ENCODE measurements at places on chromosomes 12 and 14.

DNA sequence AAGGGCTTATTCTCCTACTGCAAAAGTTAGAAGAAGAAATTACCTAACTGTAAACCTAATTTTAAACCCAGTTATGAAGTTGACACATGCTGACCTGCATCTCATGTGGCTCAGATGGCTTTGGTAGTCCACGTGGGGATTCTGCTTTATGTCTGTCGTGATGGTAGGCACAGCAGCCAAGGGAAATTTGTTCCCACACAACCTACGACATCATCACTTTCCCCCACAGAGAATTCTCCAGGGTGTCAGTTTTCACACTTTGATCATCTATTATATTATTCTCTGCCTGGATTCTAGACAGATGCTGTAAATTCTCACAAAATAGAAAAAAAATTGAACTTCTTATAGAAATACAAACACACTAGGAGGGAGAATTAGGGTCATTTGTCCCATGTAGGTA is 70.6 kb downstream of the PTHLH start:
- no peak for DNase-seq

DNA sequence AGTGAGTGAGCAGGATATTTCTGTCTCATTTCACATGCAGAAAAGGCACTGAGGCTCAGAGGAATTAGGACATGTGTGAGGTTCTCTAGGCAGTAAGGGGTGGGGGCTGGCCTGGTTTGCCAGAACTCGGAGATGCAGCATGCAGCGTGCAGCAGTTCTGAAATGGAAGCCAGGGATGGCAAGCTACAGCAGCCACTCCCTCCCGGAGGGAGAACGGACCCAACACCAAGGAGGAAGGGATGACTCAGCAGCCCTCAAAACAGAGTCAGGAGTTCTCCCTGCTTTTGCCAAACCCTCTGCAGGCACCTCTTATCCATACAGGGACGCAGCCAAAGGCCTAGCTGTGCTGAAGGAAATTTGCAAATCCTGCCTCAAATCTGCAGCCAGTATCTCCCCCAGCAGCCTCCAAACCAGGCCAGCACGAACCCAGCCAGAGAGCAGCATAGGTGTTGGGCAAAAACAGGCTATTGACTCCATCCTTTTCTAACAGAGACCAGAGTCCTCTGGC is 10.3 kb upstream of the SERPINA3 start:
- no peak for DNase-seq

- DNase-seq, result no peak
Observed at GRCh38 chr12:28507033-28507432, 316.8 kb downstream of the CCDC91 start.

GRCh38 chr12:109759595-109759994 is 46.0 kb downstream of the FAM222A start:
- no peak for DNase-seq

- no peak for DNase-seq
Observed at GRCh38 chr12:121781484-121781997, 11.9 kb downstream of the RHOF start.

- DNase-seq, result no peak
Observed at GRCh38 chr12:127430401-127430800, 836.6 kb upstream of the TMEM132C start.

GRCh38 chr14:68468437-68469207 is 324.2 kb downstream of the ZFP36L1 start:
- DNase-seq, result no peak

DNA sequence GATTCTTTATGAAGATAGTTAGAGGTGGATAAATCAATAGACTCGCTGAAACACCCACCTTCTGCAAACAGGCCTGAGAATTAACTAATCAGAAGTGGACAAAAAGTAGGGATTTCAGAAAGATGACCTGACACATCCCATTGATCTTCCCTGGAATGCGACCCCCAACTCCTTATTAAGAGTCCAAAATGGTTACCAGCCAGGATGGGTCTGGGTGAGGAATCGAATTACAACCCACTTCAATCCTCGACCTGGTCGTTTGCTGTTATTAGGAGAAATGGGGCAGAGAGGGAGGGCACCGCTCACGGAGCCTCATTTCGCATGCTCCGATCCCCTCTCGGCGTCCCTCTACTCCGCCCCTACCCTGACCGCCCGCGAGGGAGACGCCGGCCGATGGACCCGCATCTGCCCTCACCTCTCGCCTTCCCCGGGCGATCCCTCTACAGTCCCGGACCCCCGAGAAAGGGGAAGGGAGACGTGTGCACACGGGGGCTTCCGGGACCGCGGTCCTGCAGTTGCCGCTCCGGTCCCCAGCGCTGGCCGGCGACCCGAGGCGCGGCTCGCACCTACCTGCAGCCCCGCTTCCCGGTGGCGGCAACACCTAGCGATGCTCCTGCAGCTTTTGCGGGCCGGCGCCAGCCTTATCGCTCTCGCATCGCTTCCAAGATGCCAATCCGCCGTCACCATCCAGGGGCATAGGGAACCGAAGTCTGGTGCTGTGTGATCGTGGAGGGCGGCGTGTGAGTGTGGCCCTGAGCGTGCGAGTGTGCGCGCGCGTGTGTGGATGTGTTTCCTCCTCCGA is 69.3 kb upstream of the USP15 start:
- peak; percentile 9 for DNase-seq

- DNase-seq, result no peak
Observed at GRCh38 chr12:118334939-118335567, 37.7 kb downstream of the TAOK3 start.

DNA sequence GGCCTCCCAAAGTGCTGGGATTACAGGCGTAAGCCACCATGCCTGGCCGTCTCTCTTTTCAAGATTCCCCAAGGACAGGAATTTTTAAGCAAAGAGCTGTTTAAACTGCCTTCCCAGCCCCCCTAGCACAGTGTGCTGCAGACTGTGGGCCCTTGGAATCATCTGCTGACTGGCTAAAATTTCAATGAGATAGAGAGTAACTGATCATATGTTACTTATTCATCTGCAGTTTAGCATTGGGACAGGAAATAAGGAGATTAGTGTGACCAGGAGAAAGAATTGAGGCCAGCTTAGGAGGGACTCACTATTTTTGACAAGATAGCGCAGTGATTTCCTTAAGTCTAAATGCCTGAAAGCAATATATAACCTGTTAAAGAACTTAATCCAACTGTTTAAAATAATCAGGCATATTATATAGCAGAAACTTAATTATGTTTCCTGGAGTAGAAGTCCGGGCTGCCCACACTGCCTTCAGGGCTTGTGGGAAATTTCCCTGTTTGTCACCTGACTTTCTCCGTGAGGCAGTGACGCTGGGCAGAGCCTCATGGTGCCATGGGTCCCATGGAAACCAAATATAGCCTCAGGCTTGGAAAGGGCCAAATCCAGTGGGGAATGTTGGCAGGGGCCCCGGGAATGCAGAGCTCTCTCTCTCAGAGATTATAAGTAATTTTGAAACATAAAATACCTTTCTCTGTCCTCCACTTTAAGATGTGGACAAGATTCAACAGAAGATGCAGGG is 22.8 kb upstream of the CEBPE start:
- no peak for DNase-seq

- peak; percentile 64 for DNase-seq
Observed at GRCh38 chr12:32365473-32366064, 33.8 kb upstream of the FGD4 start.

- DNase-seq, result no peak
Observed at GRCh38 chr12:5710260-5710878, 234.7 kb downstream of the ANO2 start.

- no peak for DNase-seq
Observed at GRCh38 chr12:5969974-5970690, 25.1 kb upstream of the ANO2 start.

DNA sequence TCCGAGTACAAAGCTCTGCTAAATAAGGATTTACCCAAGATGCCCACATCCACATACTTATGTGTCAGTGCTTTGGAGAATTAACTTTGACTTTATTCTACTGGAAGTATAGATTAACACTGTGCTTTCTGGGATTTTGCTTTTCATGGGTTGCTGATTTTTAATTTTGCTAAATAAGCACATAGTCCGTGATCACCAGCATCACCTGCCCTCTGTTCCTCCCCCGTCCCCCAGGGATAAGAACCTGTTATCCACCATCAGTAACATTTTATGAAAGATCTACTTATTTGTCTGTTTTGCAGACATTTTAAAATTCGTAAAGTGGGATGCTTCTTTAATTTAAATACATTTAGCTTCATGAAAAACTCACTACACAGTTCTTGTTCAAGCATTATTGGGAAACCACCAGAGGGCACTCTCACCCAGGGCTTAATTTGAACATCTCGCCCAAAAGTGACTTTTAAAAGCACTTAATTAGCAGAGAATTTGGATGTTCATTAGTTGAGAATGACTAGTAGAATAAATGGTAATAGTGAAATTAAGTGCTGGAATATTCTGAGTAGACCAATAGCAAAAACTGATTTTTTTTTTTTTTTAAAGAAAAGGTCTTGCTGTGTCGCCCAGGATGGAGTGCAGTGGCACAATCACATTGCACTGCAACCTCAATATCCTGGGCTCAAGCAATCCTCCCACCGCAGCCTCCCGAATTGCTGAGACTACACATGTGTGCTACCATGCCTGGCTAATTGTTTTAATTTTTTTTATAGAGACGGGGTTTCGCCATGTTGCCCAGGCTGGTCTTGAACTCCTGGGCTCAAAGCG is 35.7 kb downstream of the MRPL42 start:
- no peak for DNase-seq

- DNase-seq, result no peak
Observed at GRCh38 chr14:80669426-80669825, 272.1 kb downstream of the CEP128 start.

DNA sequence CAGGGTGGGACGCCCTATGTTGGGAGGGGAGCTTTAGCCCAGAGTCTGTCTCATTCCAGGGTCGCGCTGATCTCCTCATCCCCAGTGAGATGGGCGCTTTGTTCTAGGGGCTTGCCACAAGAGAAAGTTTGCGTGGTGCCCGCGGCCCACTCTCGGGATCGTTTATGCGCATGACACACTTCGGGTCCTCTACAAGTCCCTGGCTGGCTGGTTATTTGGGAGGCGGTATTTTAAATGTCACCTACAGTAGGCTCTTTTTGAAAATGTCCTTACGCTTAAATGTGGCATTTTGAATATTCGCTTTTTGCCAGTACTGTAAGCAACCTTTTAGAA is 541 bp downstream of the GOLT1B start:
- DNase-seq, result peak; percentile 23

GRCh38 chr12:24600551-24600950 is 348.4 kb downstream of the BCAT1 start:
- DNase-seq, result no peak

DNA sequence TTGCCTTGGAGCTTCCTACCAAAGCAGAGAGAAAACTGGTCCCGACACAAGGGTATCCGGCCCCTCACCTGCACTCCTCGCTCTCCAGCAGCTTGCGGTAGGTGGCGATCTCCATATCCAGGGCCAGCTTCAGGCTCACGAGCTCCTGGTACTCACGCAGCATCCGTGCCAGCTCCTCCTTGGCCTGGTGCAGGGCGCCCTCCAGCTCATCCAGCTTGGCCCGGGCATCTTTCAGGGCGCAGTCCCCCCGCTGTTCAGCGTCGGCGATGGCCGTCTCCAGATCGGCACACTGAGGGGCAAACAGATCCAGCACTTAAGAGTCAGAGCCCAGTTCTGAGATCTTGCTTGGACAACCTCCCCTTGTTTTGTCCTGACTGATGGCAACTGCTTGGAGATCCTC is 13.7 kb downstream of the KRT72 start:
- no peak for DNase-seq

DNA sequence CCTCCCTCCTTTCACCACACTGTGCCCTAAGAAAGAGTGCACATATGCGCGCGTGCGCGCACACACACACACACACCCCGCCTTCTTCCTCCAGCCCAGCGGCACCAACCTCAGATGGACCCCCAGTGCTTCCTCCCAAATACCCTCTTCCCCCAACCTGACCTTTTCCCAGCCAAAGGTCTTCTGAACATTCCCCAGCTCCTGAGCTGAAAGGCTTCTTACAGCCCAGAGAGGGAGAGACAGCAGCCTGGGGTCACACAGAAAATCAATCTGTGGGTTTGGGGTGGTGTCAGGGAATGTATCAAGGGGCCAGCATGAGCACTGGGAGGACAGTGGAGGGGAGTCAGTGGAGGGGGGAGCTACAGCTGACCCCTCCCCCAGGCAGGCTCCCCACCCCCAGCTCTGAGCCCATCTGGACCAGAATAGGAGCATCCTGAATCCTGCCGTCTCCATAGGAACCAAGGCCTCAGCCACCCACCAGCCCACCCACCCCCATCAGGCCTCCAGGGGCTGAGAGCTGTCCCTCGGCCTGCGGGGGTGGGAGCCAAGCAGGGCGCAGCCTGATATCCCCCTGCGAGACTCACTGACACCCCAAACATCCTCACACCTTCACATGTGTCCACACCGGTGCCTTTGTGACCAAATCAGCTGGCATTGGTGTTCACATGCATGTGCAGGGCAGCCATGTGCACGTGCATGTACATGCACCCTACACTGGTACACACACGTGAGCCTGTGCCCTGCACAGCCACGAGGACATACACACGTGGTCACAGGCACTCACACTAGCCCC is 5.7 kb downstream of the RASAL1 start:
- DNase-seq, result no peak

- no peak for DNase-seq
Observed at GRCh38 chr14:38646391-38646790, 390.5 kb upstream of the CLEC14A start.

DNA sequence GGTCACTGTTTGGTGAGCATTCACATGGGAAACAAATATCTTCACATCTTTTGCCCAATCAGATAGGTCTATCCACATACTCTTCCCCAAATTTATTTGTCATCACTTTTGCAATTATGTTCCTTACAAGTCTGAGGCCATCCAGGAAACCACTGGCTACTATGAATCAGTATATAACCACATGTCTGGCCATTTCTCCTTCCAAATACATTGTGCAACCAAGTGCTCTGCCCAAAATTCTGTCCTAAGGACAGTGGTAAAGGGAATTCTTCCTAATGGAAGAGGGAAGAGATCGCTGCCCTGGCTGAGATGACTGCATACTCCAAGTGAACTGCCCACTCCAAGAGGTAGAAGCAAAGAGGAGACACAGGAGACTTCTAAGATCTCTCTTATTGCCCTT is 148.9 kb upstream of the MAX start:
- no peak for DNase-seq

DNA sequence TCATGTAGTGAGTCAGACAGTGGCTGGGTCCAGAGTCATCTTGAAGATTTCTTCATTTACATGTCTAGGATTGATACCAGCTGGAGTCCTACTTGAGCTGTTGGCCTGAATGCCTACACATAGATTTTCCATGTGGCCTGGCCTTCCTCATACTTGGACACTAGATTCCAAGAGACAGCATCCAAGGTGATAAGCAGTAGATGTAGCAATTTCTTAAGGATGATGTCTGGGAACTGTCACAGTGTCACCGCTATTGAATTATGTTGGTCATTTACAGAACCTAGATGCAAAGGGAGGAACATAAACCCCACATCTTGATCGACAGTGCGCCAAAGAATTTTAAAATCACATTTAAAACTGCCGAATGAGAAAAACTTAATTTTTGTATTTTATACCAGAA is 412.3 kb downstream of the TRHDE start:
- no peak for DNase-seq

Measured in GM10248 (cell line).